ENCODE measurements at places on chromosomes 2 and 18. TPM values are rescaled to one million over a fixed set of nuclear protein-coding genes. Genes with fewer than 3 reads are reported as not detected.

Gene RTP5
- polyA plus RNA-seq: 5.2 TPM

Gene LOXHD1
- not detected for polyA plus RNA-seq

Gene SERPINB3
- not detected for polyA plus RNA-seq

DNA sequence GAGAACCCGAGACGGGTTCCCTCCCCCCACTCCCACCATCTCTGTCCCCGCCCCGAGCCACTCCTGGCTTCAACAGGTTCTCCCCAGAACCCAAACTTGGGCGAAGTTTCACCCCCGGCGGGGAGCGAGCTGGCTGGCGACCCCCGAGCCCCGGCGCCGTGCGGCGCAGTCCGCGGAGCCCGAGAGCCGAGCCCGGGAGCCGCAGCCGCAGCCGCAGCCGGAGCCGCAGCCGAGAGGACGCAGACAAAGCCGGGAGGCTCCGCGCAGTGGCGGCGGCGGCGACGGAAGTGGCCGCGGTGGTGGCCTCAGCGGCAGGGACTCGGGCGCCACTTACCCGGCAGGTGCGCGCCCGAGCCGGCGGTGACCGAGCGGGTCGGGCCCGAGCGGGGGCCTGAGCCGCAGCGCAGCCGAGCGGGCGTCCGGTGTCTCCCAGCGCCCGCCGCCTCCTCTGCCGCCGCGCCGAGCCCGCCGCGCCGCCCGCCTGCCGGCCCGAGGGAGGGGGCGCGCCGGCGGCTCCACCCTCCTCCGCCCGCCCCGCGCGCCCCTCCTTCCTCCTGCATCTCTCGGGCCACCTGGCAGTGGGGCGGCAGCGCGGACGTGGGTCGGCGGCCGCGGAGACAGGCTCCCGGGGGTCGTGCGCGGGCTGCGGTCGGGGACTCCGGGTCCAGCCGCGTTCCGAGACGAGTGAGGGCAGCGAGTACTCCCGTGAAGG, at the start of gene ECEL1:
ECEL1 (minus strand) TSS at position 450 of the 712 bp plus-strand sequence. CDS start 1,181 bp downstream, outside the sequence.
- DNase-seq: peak; percentile 61

GRCh38 chr18:24559526-24559925, 99.1 kb downstream of the HRH4 start:
- peak; percentile 50 for DNase-seq

DNA sequence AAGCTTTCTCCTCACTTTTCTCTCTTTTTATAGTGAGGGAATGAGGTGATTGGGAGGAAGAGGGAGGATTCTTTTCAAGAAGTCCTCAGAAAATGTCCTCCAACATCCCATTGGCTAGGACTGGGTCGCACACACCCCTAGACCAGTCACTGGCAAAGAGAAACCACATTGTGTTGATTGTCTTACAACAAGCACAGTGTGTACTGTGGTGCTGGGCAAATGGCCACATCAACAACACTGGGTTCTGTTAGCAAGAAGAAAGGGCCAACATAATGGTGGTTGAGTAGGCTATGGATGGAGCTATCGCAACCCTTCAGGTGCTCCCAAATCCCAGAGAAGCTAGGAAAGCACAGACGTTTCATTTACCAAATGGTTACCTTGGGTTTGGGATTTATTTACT, 18.7 kb upstream of the PTPN4 start:
- DNase-seq: no peak

- no peak for DNase-seq
These were observed 21.9 kb downstream of the SMAD2 start for GRCh38 chr18:47908592-47908991.

All from brain (organoid and tissue), 16 donors.